Lung (tissue), 17 donors: ENCODE measurements at places on chromosomes 4 and X.

- DNase-seq, result peak; percentile 77
These were observed at the start of gene SEPTIN6 for GRCh38 chrX:119693040-119693995. Gene SEPTIN6 (minus strand): TSS chrX:119693168. CDS start chrX:119693105, 63 bp downstream.

DNA sequence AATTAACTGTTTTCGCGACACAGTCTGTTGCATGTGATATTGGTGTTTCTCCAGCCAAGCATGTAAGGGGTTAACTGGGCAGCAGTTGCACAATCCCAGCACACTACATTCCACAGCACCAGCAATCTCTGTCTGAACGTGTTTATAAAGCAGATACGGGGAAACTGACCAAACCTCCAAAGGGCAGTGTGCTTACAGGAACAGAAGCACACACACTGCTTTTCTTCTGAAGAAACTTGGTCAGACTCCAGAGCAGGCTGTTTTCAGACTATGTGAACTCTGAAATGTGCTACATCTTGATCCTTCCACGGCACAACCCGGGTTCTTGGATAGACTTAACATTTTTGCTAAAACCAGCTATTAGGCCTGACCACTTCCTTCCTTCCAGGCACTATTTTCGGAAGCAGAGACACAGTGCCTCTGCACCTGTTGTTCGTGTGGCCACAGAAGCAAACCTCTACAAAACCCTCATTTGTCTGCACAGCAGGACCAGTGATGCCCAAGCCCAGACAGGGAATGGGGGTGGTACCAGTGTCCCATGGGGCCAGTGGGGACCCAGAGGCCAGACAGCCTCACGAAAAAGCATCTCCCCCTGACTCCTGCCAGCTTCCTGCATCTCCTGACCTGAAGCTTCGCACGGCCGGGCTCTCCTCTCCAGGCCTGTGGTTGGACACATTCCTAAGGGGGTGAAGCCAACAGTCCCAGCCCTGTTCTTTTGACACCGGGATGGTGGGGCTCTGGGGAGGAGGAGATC, 90.1 kb downstream of the IRF2 start:
- DNase-seq, result peak; percentile 68

DNA sequence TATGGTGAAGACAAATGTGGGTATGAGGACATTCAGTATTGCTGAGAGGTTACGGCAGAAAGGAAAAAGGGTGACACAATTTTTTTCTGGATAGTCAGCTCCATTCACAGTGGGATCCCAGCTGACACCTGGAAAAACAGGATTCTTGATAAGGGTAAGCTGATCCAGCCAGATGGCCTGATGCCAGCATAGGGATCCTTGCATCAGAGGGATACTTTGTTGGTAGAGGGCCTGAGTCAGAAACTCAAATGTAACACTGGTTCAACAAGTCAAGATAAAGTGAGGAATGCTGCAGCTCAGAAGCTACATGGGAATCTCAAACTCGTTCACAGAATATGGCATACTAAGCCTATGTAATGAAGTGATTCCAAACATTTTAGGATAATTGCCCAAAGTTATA, 726.7 kb downstream of the C4orf33 start:
- peak; percentile 17 for DNase-seq

GRCh38 chr4:163988865-163989264, 494.4 kb downstream of the TMA16 start:
- DNase-seq, result peak; percentile 59

DNA sequence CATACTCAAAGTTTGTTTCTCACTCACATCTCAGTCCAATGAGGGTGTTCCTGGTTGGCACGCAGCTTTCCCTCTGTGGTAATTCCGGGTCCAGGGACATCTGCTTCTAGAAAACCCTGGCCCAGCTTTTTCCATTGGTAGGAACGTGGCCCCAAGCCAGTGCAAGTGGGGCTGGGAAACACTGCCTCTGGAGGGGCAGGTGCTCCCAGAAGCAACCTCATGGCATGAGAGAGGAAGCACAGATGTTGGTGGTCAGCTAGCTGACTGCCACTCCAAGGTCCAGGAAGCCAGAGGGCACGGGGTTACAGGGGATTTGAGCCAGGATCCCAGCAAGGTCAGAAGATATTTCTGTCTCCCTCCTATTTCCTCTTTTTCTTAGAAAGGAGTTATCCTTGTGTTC, 47.5 kb downstream of the DCTD start:
- DNase-seq, result no peak

GRCh38 chr4:7971881-7972500, 32.3 kb upstream of the AFAP1 start:
- DNase-seq, result no peak

GRCh38 chr4:153603258-153603657, 80.8 kb upstream of the TLR2 start:
- no peak for DNase-seq

GRCh38 chr4:80507507-80507906, 172.0 kb downstream of the CFAP299 start:
- no peak for DNase-seq

GRCh38 chrX:32501606-32502005, 709.7 kb downstream of the DMD start:
- no peak for DNase-seq

GRCh38 chr4:52618795-52619590, 40.1 kb downstream of the USP46 start:
- no peak for DNase-seq

DNA sequence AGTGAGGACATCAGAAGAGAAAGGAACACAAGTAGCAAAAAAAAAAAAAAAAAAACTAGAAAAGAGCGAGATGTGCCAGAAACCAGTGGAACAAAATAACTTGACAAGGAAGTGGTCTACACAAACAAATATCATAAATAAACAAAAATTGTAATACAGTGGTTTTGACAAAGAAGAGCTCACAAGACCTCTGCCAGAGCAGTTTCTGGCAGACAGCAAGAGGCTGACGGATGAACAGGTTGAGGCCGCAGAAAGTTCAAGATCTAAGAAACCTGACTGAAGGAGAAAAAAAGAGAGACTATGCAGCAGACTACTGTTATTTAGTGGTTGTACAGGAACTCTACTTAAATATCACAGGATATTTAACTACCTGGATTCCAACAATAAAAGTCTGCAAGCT, 66.2 kb downstream of the MAB21L2 start:
- peak; percentile 8 for DNase-seq

DNA sequence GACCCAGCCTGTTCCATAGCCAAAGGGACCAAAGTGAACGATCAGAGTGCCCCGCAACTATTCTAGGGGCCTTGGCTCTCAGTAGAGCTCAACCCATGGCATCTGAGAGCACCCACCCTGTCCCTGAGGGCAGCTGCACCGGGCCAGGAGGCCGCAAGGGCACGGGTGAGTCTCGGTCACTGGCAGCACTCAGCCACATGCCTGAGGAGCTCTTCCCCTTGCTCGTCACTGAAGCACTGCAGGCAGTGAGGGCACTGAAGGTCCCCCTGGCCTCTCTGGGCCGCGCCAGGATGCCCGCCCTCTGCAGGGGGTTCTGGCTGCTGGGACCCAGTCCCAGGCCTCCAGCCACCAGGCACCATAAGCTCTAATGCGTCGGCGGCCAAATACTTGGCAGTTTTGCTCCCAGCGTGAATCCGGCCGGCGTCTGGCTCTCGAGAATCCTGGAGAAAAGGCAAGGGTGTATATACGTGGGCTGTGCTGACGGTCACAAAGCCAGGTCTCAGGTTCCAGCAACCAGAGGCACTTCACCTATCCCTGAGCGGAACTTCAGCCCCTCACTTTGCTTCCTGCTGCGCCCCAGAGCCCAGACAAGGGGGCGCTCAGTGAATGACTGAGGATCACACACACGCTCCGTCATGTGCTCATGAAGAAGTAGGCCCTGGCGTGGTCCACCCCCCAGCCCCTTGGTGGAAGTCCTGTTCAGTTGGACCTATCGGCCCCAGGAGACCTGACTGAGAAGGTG, 13.9 kb downstream of the TNIP2 start:
- DNase-seq, result no peak

DNA sequence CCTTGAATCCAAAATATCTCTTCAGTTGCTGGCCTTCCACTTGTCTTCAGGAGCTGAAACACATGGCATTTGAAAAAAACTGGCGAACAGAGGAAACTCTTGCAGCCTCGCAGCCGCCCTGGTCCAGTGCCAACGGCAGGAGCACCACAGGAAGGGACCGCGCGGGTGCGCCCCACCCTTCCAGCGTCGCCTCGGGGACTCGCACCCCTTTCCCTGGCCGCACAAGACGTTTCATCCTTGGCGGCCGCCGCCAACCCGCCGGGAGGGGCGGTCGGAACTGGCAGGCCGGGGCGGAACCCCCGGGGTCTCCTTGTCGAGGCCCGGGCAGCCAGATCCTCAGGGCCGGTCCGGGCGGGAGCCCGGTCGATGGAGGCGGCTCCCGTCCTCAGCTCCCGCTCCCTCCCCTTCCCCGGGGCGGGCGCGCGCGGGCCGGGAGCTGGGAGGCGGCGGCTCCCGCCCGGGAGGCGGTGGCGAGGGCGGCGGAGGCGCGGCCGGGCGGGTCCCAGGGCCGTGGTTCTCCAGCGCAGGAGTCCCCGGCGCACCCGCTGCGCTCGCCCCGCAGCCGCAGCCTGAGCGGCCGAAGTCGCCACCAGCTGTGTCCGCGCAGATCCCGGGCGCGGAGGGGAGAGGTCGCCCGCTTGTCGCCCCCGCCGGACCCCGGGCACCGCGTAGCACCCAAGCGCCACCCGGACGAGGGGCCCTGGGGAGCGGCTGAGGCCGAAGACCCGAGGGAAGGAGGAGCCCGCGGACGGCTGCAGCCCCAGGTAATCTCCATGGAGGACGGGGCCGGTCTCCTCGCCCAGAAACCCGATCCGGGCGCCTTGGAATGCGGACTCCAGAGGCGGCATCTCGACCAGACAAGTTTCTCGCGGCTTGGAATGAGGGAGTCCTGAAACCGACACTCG, 886 bp upstream of the NDST3 start:
- DNase-seq, result peak; percentile 74

DNA sequence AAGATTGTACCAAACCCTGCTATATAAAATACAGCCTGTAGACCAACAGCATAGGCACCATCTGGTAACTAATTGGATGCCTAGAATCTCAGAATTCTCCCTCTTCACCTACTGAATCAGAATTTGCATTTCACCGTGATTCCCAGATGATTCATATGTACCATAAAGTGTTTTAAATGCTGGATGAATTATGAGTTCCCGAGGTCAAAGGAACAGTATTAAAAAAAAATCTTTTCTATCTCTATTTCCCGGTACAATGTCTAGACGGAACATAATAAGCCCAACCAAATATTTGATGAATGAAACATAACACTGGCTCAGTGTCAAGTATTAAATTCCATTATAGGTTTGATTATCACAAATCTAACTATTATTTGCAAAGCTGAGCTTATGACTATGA, 280.0 kb downstream of the ANKRD50 start:
- DNase-seq, result no peak

DNA sequence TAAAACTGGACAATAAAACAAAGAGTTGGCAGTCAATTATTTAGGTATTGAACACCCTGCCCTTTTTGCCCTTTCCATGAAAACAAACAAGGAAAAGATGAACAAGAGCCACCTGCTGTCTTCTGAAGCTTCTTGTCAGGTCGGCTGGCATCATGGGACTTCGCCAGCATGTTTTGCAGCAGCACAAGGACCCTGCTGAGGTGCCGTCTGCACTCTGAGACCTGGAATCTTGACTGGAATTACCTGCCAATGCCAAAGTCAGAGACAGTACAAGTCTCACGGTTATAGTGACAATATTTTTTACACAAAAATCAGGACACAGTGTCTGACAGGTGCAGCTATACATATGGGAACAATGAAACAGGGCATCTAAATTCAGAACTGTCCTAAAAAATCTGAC, 284.5 kb downstream of the GASK1B start:
- DNase-seq, result no peak

DNA sequence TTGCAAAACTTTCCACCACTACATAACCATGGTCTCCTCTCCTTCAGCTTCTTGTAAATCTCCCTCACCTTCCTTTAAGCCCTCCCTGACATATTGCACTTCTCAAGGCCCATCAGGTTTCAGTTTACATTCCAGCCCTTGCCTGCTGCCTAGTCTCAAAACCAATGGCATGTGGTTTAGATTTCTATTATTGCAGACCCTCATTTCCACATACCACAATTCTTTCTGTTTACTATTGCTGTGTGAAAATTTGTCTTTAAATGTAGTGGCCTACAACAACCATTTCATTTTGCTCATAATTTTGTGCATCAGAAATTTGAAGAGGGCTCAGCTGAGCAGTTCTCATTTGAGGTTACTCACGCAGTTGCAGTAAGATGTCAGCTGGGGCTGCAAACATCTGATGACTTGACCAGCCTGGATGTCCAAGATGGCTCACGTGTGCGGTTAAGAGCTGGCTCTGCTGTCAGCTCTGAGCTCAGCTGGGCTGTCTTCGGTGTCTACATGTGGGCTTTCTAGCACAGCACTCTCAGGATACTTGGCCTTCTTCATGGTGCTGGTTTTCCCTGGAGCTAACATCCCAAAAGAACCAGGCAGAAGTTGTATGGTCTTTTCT, 29.9 kb upstream of the SOD3 start:
- no peak for DNase-seq

GRCh38 chrX:15874672-15875071, 20.1 kb upstream of the AP1S2 start:
- no peak for DNase-seq

GRCh38 chrX:17174671-17175070, 200.3 kb upstream of the NHS start:
- no peak for DNase-seq
